ENCODE measurements at places on chromosomes 7 and 10.
A peak's percentile ranks its signal among the peaks of the same experiment; 100 is the strongest.

GRCh38 chr10:126041804-126042231 is 145.5 kb downstream of the FANK1 start:
- DNase-seq: peak; percentile 72

DNA sequence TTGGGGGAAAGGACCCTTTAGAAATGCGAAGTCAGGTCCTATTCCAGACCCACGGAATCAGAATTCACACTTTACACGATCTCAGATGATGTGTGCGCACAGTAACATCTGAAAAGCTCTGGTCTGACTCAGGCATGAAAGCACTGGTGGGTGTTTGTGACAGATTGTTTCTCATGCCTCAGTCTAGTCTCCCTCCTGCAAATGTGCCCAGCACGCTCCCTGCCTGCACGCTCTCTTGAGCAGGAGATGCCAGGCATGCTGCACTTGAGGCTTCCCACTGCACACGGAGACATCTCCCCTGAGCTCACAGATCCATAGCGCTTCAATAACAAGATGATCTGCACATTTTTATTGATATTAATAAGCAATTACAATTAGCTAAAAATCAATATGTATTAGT is 23.6 kb upstream of the ZNF37A start:
- no peak for DNase-seq

- DNase-seq: no peak
These were observed 65.0 kb upstream of the ADGRA1 start for GRCh38 chr10:133022776-133023100.

DNA sequence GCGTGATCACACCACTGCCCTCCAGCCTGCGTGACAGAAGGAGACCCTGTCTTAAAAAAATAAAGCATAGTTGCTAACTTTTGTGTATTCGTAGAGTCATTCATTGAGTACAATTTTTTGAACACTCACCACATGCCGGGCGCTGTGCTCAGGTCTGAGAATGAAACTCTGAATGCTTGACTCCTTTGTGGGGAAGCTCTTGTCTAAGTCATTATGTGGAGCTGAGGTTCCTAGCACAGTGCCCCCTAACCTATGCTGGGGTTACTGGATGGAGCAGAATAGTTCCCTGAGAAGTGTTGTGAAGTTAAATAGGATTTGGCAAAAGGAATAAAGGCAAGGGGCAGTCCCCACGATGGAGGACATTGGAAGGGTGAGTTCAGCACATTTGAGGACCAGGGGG is 123.3 kb downstream of the CELF2 start:
- no peak for DNase-seq

DNA sequence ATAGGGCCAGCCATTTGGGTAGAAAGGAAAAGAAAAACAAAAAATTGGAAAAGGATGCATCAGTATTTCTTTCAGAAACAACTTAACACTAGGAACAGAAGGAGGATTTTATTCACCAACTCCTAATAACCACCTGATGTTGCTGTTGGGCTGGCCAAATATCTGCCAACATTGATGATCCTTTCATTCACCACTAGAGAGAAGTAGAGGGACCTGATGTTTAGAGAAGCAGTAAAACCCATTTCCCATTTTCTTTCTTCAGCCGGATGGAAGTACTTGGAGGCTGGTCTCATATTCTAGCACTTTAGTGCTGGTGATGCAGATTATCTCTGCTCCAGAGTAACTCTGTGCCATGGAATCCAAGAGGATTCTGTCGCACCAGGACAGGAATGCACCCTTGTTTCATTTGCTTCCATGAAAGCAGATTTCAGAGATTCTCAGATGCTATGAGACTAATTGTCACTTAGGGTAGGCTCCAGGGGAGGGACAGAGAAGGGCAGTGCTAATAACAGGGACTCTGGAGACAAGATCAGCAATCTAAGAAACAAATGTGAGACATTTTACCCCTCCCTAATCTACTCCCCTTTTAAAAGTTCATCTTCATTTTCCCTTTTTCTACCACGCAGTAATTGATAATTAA is 3.1 kb downstream of the KLLN start:
- no peak for DNase-seq

DNA sequence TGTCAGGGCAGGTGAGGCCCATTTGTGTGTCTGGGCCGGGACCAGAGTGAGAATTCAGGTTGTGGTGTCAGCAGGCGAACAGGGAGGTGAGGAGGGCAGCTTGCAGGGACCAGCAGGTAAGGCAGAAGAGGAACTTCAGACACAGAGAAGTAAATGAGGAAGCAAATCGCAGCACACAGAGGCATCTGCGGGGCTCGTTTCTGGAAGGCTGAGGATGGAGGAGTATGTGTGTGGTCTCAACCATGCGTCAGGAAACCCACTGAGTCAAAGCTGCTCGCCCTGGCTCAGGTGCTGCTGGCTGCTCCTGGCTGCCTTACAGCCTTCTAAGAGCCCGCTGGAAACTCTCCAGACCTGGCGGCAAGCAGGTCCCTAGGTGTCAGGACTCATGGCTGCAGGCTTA is 26.9 kb upstream of the PITRM1 start:
- no peak for DNase-seq

- DNase-seq: no peak
These were observed 54.2 kb upstream of the FHIP2A start for GRCh38 chr10:114767101-114767985.

GRCh38 chr10:96857301-96858012 is 25.4 kb downstream of the LCOR start:
- DNase-seq: no peak
